Activated effector memory CD4-positive, alpha-beta T cell treated with Interleukin-2 at 50 U/mL for 16 hours (primary cell): ENCODE measurements at places on chromosomes 4 and X.

DNA sequence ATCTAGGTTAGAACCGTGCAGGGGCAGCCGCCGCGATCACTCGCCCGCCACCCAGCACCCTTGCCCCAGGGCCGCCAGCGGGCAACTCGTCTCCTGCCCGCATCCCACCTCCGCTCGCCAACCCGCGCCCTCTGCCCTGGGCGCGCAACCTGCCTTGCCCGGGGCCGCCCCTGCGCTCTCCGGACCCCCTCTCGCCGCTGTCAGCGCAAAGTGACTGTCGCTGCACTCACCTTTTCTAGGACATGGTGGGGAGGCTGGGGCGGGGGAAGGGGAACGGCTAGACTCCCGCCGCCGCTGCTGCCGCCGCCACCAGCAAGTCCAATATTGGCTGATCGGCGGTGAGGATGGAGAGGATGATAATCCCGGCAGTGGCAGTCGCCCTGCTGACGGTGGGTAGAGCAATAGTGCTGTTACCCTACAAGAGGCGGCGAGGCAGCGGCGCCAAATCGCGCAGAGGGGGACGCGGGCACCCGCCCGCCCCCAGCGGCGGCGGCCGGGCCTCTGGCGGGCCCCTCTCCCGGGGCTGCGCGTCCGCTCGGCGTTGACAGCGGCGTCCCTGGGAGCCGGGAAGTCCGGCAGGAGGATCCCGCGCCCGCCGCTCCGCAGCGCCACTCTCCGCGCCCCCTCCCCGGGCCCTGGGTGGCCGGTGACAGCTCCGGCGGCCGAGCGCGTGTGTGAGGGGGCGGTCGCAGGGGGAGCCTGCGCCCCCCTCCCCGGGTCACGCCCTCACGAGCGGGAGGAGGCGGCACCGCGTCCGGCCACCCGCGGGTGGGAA is 2.3 kb upstream of the NR3C2 start:
- DNase-seq = peak; percentile 44

DNA sequence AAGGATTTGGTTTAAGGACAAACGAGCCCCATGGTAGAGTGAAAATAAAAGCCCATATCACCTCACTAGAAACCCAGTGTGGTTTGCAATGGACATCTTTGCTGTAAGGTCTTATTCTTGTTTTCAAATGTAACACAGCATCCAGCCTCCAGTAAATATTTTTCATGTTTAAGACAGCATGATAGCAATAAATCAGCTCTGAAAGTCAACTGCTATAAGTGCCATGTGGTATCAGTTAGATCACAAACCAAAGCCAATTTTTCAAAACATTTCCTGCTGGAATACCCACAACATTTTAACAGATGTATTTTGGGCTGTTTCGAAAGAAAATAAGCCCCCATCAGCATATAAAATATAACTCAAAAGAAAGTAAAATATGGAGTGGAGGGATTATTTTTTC is 24.0 kb upstream of the SCML1 start:
- no peak for DNase-seq

DNA sequence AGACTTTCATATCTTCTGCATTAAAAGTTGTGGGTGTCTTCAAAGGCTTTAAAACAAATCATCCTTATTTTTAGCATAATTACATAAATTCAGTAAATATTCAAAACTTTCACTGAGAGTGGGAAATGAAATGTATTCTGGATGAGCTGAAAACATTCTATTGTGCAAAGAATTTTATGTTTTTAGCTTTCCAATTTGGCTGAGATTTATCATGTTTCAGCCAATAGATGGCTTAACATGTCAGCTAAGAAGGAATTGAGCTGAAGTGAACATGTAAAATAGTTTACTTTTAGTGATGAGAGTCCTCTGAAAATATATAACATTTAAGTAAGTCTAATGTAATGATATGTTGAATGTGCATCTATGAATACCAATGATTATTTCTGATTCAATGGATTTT is 213.5 kb upstream of the GIMD1 start:
- DNase-seq = no peak

- DNase-seq = no peak
Measured at GRCh38 chrX:113558576-113558975, 717.9 kb upstream of the AMOT start.

- no peak for DNase-seq
Measured at GRCh38 chr4:69524706-69525105, 29.0 kb upstream of the UGT2B4 start.

GRCh38 chr4:182918044-182918607 is 940 bp upstream of the DCTD start:
- DNase-seq = no peak

- no peak for DNase-seq
Measured at GRCh38 chr4:136731025-136731424, 801.3 kb downstream of the PCDH18 start.

DNA sequence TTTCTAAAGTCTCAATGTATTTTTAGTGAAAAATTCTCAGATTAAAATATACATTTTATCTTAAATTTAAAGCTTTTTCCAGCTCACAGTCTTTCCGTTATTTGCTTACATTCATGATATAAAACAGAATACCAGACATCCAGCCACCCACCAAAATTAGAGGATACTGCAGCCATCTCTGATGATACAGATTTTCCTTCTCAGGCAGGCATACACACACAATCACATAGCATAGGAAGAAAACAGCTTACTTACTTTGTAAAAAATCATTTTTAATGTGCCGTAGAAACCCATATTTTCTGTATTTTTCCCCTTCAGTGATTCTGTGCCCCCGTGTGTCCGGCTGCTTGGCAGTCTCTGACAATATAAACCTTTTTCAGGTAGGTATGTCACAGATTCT is 183.7 kb downstream of the FBXW7 start:
- no peak for DNase-seq

- no peak for DNase-seq
Measured at GRCh38 chrX:71636438-71637252, 18.3 kb upstream of the CXCR3 start.

DNA sequence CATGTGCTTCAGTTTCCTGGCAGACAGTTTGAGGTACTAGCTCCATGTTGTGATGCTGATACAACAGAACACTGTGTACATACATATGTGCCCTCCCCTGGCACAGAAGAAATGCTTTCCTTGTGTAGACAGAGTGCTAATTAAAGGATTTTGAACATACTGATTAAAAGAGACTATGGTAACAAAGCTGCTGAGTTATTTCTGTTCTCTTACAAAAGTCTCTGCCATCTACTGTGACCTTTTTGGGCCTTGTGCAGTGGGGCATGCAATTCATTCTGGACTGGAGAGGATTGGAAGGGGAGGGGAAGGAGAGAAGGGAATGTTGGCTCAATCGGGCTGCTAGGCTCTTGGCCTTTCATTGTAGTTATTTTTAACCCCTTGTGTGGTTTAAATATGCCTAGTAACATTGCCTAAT is 6.0 kb downstream of the PDLIM5 start:
- DNase-seq = no peak

GRCh38 chr4:120445186-120445585 is 378.5 kb upstream of the MAD2L1 start:
- no peak for DNase-seq

GRCh38 chrX:96102997-96103396 is 581.6 kb upstream of the DIAPH2 start:
- DNase-seq = no peak

GRCh38 chr4:104475652-104476051 is 19.0 kb downstream of the CXXC4 start:
- DNase-seq = no peak

DNA sequence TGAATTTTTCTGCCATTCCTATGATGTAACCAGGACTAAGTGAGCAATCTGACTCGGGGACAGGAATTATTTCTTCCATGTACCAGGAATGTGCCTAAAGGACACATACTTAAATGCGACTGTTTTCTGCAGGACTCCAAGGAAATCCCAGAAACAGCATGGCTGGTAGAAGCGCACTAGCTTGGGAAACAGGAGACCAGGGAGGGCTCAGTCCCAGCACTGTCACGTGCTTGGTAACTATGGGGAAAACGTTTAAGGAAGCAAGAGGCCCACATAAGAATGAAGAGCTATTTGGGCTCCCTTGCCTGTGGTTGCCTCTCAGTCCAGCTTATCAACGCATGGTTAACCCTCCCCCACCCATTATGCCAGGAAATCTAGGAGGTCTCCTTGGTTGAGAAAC is 19.6 kb downstream of the MPP1 start:
- DNase-seq = no peak

DNA sequence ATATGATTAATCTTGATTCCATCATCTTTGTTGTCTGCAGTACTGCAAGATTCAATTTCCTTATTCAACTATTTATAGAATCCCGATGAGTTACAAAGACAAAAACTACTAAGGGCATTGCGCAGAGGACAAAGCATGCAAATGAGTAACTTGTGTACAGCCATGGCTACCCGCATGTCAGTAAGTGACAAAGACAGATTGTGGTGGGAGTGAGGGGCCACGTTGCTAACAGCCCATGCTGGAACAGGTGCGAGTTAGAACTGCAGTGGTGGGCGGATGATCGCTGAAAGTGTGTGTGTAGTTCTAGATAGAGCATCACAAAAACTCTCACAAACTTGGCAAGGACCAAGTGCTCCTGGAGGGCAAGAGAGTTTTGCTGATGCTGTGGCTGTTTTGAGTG is 49.5 kb downstream of the ACOX3 start:
- no peak for DNase-seq

- peak; percentile 91 for DNase-seq
Measured at GRCh38 chr4:26857278-26858034, 3.2 kb upstream of the STIM2 start.

DNA sequence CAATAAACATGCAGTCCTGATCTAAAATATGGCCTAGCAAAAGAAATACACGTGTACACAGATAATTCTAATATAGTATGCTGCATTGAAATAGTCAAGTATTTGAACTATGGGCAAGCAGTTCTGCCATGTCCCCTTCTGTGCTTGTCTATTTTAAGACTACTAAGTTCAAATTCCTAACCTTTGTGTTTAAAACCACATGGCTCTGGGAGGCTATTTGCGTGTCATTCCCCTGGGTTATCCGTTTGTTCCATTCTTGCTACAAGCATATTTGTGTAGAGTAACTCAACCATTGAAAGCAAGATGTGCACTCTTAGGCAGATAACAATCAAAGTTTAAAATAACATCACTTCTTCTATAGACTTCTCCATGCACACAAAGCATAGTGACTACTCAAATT is 25.4 kb upstream of the TBC1D1 start:
- DNase-seq = no peak

GRCh38 chr4:62080431-62080830 is 880.3 kb downstream of the ADGRL3 start:
- DNase-seq = no peak

DNA sequence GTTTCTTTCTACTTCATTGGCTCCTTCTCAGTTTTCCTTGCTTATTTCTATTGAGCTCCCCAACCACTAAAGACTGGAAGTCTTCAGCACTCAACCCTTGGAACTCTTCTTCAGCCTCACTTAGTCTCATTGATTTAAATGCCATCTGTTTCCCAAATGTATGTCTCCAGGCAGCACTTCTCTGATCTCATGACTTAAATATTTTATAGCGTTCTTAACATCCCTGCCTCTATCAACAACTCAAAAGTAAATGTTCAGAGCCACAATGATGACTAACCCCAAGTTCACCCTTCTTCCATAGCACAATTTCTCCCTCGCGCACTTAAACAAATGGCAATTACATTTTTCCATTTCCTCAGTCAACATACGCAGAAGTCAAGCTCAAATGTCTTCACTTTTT is 1393.3 kb downstream of the ARAP2 start:
- DNase-seq = no peak

- DNase-seq = no peak
Measured at GRCh38 chrX:66632473-66632872, 6.4 kb downstream of the EDA2R start.

- no peak for DNase-seq
Measured at GRCh38 chrX:53356186-53356585, 66.3 kb downstream of the SMC1A start.

DNA sequence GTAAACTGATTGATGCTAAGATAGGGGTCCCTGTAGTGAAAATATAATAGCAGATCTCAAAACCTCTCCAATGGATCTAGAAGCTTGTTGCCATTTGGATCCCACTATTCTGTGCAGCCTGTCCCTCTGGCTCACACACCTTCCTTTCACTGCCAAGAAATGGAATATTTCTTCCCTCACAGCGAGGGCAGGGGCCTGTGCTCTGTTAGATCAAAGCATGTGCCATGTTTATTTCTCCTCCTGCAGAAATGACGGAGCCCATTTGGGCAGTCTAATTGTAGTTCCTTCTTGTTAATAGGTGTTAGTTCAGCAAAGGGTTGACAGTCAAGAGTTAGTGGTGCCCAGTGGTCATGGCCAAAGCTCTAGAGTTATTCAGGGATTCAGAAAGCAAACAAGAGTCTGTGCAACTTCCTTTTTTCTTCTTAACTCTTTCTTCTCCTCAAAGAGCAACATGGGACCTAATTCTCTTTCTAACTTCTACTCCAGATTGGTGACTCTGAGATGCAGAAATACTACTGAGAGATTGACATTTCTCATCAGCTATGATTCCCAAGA is 106.8 kb downstream of the STOX2 start:
- DNase-seq = no peak

DNA sequence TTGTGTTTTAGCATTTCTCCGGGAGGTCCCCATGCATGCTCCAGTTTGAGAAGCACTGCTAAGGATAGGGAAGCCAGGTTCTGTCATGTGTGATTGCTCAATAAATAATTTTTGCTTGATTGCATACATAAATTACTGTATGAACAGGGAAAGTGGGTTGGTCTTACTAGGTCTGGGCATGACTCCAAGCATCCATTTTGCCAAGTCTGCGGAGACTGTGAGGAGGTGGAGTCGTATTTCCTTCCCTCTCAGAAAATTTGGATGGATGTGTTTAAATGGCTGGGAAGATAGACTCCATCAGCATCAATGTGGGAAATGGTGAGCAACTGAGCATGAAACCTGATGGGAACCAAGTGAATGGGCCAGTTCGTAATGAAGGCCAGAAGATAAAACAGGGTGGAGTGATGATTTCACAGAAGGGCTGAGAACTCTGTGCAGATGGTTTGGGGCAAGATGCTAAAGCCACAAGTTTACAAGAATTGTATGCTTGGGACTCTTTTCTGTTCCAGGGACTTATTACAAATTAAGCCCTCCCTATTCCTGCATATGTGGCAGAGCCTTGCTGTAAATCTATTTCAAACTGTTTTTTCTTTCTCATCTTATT is 84.1 kb downstream of the NHS start:
- no peak for DNase-seq

- DNase-seq = no peak
Measured at GRCh38 chrX:37875675-37876074, 28.3 kb upstream of the DYNLT3 start.

- no peak for DNase-seq
Measured at GRCh38 chr4:153781717-153782416, 7.0 kb downstream of the SFRP2 start.

- DNase-seq = no peak
Measured at GRCh38 chrX:129940721-129941120, 34.8 kb downstream of the UTP14A start.
